ENCODE measurements at places on chromosomes 6 and 20. TPM values are rescaled to one million over a fixed set of nuclear protein-coding genes. Genes with fewer than 3 reads are reported as not detected.

DNA sequence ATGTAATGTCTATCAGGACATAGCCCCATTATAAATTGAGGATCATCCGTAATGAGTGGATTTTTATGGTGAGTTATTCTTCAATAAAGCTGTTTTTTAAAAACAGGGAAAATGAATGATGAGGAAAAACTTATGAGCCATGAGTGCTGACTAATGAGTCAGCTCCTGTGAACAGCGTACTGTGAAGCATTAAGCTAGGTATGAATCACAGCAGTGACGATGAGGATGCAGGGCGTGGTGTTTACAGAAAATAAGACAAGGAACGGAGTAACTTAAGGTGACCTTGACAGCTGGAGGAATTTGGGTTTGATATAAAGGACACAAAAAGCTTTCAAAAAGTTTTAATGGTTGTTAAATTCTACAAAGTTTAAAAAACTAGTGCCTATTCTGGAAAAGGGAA, 96.3 kb downstream of the FOXF2 start:
- peaks cover 7% of the 10 kb centered on the region for H3K4me1 ChIP-seq
- DNase-seq: no peak
- no peak overlapping the region for H3K27ac ChIP-seq
- H3K36me3 ChIP-seq: no peaks in the 10 kb centered on the region

DNA sequence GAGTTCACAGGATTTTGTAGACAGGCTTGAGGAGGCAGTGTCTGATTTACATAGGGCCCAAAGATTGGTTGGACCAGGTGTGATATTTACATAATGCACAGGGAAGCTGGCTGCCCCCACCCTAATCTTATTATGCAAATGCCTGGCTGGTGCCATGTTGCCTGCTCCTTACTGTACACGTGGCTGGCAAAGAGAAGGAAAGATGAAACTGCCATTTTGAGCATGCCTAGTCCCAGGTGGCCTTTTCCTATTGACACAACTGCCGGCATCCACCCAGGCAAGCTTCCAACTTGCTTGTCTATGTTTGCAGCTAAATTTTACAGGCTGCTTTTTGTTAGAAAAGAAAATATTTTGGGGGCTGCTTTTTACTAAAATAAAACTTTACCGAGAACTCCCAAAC, 174.6 kb downstream of the LMBRD1 start:
- H3K27me3 ChIP-seq: no peaks in the 10 kb centered on the region
- H3K4me3 ChIP-seq: no peak overlapping the region
- no peaks in the 10 kb centered on the region for H3K4me1 ChIP-seq

PLG gene
- total RNA-seq: 0.30 TPM

- no peaks in the 10 kb centered on the region for H3K27me3 ChIP-seq
- no peaks in the 10 kb centered on the region for H3K36me3 ChIP-seq
- H3K27ac ChIP-seq: no peak overlapping the region
- no peak overlapping the region for H3K4me3 ChIP-seq
- DNase-seq: no peak
- peaks cover 6% of the 10 kb centered on the region for H3K4me1 ChIP-seq
These were observed 381.9 kb downstream of the THBS2 start for GRCh38 chr6:168871642-168872315.

DNA sequence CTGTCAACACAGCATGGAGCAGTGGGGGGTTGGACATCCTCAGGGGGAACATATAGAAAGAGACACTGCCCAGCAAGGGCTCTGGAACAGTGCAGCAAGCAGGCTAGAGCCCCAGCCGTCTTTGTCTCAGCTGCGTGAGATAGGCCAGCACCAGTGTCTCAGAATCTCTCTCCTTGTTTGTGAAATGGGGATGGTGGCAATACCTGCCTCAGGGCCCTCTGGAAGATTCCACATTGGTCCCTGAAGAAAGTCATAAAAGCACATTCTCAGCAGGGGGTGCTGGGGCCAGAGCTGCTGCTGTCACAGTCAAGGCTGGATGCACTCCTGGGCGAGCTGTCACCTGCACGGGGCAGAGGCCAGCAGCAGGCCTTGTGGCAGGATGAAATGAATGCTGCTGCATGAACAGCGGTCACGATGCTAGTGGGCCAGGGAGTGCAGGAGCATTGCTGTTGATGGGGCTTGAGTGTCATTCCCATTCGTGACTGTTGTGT, 121.7 kb downstream of the SYCP2 start:
- peaks cover 29% of the 10 kb centered on the region for H3K4me1 ChIP-seq
- no peaks in the 10 kb centered on the region for H3K27me3 ChIP-seq
- H3K27ac ChIP-seq: no peak overlapping the region
- H3K36me3 ChIP-seq: no peaks in the 10 kb centered on the region
- no peak overlapping the region for H3K4me3 ChIP-seq
- no peak for DNase-seq

GRCh38 chr6:138600726-138601125, 101.4 kb upstream of the NHSL1 start:
- H3K27me3 ChIP-seq: no peaks in the 10 kb centered on the region
- H3K4me3 ChIP-seq: no peak overlapping the region
- DNase-seq: no peak
- H3K4me1 ChIP-seq: no peaks in the 10 kb centered on the region
- no peaks in the 10 kb centered on the region for H3K36me3 ChIP-seq
